ENCODE measurements at places on chromosomes 4 and X.

GRCh38 chr4:38664706-38665401 lies 855 bp downstream of the KLF3 start:
- peak; percentile 68 for DNase-seq

DNA sequence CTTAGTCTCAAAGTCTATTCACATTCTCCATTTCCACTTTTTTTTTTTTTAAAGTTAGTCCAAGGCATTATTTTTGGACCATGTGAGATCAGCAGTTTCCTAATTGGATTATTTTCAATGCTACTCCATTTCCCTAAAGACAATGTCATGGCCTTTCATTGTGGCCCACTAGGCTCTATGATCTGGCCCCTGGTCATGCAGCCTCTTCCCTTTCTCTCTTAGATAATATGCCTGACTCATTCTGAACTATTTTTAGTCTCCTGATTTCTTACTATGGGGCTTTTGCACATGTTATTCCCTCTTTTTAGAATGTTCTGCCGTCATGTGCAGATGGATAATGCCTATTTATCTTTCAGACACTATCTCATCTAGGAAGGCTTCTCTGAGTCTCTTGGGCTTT lies 157.3 kb downstream of the TMA16 start:
- no peak for DNase-seq

DNA sequence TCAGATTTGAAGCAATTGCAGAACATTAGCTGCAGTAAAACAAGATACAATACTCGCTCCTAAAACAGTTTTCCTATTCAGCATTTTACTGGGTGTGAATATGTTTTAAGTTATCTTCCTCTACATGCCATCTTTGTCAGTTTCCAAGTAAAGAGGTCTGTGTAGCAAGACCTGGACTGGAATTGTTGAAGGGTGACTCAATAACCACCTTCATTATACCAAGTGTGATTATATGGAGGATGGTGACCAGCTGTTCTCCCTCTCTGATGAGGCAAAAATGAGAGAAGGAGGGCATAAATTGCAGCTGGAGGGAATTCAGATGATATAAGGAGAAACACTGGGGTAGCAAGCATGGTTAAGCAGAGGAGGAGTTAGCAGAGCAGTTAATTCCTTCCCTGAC lies 922.1 kb upstream of the SLIT2 start:
- no peak for DNase-seq

DNA sequence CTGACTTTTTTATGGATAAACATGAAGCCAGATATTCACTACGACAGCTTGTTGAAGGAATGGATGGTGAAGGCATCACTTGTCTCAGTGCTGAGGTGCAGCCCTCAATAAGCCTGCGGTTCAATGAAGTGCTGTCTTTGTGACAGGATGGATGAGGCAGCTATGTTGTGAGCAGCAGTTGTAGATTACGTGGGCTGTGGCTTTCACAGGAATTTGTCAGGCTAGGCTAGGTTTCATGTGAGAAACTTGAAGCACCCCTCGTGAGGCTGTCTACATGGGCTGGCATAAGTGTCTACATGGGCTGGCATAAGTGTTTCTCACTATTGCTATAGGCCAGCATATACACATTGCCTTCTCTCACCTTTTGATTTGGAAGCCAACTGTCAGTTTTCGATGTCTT lies 1050.0 kb downstream of the ADGRL3 start:
- no peak for DNase-seq

DNA sequence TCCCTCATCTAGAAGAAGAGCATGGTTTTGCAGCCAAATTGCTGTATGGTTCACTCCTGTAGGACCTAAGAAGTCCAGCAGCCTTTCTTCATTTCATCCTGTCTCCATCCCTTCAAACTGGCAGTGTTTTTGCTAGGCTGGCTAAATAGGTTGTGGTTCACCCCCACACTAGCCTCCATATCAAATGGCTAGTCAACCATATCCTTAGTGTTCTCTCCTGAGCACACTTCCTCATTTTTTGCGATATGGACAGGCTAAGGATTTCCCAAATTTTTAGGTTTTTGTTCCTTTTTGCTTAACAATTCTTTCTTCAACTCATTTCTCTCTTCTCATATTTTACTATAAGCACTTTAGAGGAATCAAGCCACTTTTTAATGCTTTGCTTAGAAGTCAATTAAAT lies 98.8 kb upstream of the NOCT start:
- DNase-seq = no peak
